HFFc6 (cell line): ENCODE measurements at places on chromosomes 4 and X. TPM values are rescaled to one million over a fixed set of nuclear protein-coding genes. Genes with fewer than 3 reads are reported as not detected.

DNA sequence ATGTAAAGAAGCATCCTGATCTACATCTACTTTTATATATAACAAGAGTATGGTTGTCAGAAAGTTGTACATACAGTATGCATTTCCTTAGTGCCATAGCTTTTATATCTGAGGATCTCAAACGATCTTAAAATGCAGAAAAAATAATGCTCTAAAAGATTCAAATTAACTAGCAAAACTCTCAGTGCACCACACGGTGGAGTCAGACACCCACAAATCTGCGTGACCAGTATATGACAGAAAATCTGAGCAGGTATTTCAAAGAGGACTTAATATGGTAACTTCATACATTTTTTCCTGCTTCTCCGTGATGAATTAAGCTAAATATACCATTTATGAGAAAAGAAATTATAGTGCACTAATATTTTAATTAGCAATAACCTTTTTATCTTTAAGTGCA lies 803.0 kb downstream of the DMD start:
- no peak for DNase-seq

- no peak for DNase-seq
Measured at GRCh38 chr4:67459164-67459563, 86.1 kb downstream of the CENPC start.

- no peak for DNase-seq
Measured at GRCh38 chr4:7464259-7464655, 29.5 kb upstream of the PSAPL1 start.

The MAMLD1 gene
- 3.1 to 4.8 TPM (median 3.7 TPM) in 3 replicates for total RNA-seq

DNA sequence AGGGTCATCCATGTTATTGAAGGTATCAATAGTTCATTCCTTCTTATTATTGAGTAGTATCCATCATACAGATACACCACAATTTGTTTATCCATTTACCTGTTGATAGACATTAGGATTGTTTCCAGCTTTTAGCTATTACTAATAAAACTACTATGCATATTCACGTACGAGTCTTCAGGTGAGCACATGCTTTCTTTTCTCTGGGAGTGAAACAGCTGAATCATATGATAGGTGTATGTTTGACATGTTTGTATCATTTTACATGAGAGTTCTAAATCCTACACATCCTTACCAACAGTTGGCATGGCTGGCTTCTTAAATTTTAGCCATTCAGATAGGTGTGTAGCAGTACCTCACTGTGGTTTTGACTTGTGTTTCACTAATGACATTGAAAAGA lies 556.6 kb upstream of the DIPK2B start:
- DNase-seq, result no peak

GRCh38 chr4:168522829-168523489 lies 26.1 kb downstream of the PALLD start:
- no peak for DNase-seq
